ENCODE measurements at places on chromosomes 6 and 20.
A peak's percentile ranks its signal among the peaks of the same experiment; 100 is the strongest.

DNA sequence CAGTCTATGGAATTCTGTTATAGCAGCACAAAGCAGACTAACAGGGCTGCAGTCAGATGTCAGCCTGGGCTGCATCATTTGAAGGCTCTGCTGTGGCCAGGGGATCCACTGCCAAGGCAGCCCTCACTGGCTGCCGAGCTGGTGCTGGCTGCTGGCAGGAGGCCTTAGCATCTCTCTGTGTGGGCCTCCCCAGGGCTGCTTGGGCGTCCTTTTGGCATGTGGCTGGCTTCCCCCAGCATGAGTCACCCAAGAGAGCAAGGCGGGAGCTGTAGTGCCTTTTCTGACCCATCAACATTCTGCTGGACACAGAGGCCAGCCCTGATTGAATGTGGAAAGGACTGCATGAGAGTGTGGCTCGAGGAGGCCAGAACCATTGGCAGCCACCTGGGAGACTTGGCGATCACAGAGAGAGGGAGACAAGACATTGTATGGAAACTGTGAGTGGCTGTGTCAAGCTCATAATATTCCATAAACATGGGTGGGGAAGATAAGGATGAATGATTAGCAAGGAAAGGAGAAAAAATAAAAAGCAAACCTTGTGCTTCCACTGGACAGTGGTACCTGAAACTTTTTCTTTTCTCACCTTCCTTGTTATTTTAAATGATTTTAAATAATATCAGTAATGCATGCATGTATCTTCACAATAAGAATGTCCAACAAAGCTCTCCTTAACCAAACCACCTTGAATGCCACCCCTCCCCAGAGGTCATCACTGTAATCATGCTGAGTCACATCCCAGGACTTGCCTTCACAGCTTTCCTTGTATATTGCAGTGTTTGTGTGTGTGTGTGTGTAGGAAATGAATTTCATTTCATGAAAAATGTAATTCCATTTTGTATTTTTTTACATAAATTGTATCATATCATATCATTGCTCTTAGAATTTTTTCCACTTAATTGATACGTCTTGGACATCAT lies 55.0 kb upstream of the VSX1 start:
- peaks cover 2% of the 10 kb centered on the region for H3K27me3 ChIP-seq
- no peak overlapping the region for H3K4me3 ChIP-seq
- no peaks in the 10 kb centered on the region for H3K4me1 ChIP-seq

DNA sequence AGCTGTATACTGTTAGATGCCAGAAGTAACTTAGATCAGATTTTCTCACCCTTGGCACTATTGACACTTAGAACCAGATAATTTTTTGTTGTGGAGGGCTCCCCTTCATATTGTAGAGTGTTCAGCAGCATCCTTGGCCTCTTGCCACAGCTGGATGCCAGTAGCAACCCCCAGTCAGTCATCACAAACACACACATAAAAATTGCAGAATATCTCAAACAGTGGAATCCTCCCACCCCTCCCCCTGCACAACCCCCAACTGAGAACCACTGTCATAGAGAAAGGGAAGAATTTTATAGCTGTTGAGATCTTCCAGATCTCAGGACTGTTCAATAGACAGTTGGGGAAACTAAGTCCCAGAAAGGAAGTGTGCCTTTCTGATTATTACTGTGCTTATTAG lies 81.2 kb upstream of the VSTM2L start:
- no peak overlapping the region for H3K4me3 ChIP-seq
- peaks cover 5% of the 10 kb centered on the region for H3K36me3 ChIP-seq
- H3K27me3 ChIP-seq, result no peaks in the 10 kb centered on the region
- no peak overlapping the region for H3K27ac ChIP-seq
- H3K4me1 ChIP-seq, result no peaks in the 10 kb centered on the region
- DNase-seq, result no peak

DNA sequence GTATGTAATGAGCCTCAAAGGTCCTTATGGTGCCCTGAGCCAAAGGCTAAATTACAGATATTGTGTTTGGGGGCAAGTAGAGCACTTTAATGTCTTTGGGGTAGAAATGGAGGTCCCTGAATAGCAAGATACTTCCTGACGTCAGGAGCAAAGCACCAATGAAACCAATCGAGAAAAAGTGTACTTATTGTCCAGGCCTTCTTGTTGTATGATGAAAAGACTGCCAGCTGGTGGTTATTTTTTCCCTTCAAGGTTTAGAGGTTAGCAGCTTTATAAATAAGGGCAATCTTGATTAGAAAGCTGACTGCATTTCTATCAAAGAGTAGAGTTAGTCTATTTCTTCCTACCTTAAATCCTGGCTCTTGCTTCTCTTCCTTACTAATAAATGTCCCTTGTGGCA lies 76.1 kb upstream of the HSF2 start:
- no peaks in the 10 kb centered on the region for H3K36me3 ChIP-seq
- peaks cover 2% of the 10 kb centered on the region for H3K27me3 ChIP-seq
- H3K4me3 ChIP-seq, result peak overlapping the region; percentile 88
- DNase-seq, result no peak
- peak overlapping the region; percentile 79 for H3K27ac ChIP-seq
- H3K4me1 ChIP-seq, result peaks cover 8% of the 10 kb centered on the region

GRCh38 chr6:100614386-100614785 lies 149.7 kb upstream of the SIM1 start:
- DNase-seq, result no peak
- no peaks in the 10 kb centered on the region for H3K27me3 ChIP-seq
- no peaks in the 10 kb centered on the region for H3K4me1 ChIP-seq
- H3K4me3 ChIP-seq, result no peak overlapping the region
- no peak overlapping the region for H3K27ac ChIP-seq
